ENCODE measurements at places on chromosomes 4 and X.
A peak's percentile ranks its signal among the peaks of the same experiment; 100 is the strongest.

GRCh38 chr4:1489639-1489995 is 83.4 kb upstream of the NKX1-1 start:
- no peak for DNase-seq

DNA sequence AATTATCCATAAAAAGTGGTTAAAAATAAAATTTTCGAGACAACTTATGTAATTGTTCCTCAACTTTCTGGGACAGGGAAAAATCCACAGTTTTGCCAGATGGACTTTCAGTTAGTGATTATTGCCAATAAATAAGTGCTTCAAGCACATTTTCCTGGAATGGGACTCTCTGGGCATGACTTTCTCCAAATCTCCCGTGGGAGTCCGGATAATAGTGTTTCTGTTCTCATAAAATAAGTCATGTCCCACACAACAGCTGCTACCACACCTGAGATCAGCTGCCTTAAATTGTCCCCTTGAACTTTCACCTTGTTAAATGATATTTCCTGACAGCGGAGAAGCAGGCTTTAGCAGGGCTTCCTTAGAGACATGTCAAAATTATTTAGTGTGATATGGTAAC is 133.4 kb upstream of the NAP1L5 start:
- DNase-seq, result no peak

DNA sequence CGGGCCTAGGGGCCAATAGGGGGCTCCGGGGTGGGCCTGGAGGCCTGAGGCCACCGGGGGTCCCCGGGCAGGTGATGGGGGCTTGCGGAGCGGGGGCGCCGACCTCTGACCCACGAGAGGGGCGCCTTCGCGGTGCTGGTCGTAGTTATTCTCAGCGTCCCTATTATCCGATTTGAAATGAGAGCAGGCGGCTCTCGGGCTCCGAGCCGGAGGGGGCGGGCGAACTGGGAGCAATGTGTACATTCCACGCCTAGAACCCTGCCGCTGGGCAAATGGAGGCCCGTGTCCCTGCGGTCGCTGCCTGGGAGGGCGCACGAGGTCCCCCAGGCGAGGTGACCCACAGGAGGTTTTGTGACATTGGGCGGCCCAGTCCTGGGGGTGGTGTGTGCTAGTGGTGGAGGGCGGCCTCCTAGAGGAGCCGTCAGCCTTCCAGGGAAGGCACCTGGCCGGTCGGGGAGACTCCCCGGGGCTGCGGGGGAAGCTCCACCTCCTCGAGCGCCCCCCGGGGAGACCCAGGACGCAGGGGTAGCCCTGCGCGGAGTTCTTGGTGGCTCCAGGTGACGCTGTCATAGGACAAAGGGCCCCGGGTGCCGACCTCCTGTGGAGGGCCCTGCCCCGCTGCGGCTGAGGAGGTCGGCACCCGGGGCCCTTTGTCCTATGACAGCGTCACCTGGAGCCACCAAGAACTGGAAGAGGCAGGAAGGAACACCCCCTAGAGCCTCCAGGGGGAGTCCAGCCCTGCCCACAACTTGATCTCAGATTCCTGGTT is 102.6 kb upstream of the PRKX start:
- DNase-seq, result peak; percentile 24

DNA sequence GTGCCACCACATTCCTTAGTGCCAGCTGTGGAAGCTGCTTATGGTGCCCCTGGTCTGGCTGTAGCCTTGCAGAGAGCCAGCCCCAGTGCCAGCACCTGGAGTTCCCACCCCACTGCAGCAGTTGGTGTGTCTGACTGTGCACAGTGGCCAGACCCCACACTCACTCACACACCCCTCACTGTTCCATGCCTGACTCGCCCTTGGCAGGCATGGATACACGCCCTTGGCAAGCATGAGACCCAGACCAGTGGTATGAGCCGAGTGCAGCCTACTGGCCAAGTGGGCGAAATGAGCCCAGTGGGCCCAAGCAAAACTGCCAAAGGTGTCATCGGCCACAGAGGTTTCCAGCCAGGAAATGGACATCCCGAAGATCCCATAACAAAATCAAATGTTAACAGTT is 27.4 kb downstream of the NAA11 start:
- no peak for DNase-seq

DNA sequence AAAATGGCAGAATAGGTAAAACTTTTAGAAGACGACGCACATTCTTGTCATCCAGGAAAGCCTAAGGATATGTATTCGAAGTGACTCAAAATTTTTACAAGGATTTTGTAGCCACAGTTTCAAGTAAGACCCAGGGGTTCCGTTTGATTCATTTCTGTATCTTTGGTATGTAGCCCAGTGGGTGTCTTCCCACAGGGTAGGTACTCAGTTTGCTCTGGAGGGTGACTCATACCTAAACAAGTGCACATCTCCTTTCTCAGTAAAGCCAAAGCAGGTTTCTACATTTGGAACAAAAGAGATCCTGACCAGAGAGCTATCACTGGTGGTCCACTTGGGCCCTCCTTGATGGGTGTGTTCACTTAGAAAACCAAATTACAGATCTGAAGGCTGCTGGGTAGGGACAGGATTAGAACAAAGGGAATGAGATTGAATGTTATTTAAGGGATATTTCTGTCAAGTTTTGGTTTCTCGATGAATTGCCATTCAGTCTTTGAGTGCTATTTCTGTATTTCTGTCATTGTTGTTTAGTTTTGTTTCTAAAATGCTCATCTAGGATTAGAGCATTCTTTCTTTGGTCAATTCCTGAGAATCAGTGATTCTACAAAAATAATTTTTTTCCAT is 56.1 kb downstream of the PLS3 start:
- no peak for DNase-seq

GRCh38 chrX:153888344-153888743 is 2.4 kb upstream of the L1CAM start:
- DNase-seq, result no peak

DNA sequence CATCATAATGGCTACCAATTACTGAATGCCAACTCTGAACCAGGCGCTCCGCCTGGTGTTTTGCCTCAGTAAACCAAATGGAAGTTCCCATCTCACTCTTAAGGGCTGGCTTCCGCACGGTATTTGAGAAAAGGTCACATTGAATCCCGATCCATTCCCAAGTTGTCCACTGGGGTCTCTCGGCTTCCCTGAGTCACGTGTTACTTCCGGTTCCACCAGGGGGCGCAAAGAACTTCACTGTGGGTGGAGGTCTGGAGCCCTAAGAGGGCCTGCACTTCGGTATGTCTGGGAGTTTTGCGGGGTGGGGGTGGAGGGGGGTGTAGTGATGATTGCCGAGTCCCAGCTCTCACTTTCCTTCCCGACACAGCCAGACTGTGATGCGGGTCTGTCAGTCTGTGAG is 13.4 kb upstream of the NHS start:
- no peak for DNase-seq

GRCh38 chr4:5746829-5747737 is 36.1 kb downstream of the EVC start:
- no peak for DNase-seq

DNA sequence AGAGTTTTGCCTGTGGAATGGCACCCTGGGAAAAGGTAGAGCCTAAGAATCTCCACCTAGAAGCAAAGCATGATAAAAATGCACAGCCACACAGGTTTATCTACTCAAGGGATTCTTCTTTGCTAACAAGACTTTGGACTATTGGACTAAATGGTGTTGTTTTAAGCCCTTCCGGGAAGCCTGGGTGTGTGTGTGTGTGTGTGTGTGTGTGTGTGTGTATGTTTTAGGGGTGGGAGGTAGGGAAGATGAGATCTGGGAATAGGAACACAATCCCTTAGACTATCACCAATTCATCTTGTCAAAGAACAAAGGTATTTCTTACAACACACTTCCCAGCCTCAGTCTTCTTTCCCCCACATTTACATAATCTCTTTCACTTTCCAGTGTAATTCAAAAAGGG is 327.5 kb upstream of the FGF16 start:
- no peak for DNase-seq

DNA sequence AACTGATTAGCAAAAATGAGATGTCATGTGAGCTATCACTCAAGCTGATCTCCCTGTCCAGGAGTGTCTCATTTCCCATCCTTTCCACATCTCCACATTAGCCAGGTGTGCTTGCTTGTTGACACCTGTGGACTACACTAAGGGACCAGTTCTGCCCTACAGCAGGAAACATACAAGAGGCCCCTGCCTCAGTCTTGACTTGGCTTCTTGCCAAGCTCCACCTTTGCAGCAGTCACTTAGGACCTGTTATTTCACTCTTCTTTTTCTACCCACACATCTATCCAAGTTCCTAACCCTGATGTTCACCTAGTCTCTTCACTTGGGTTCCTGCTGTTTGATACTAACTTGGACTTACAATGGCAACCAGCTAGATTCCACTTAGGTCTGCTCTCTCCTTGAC is 13.2 kb downstream of the FRMD7 start:
- DNase-seq, result peak; percentile 25

- DNase-seq, result no peak
Observed at GRCh38 chr4:119873132-119873531, 193.5 kb downstream of the MAD2L1 start.

GRCh38 chr4:156420623-156421022 is 467.0 kb upstream of the CTSO start:
- DNase-seq, result no peak

DNA sequence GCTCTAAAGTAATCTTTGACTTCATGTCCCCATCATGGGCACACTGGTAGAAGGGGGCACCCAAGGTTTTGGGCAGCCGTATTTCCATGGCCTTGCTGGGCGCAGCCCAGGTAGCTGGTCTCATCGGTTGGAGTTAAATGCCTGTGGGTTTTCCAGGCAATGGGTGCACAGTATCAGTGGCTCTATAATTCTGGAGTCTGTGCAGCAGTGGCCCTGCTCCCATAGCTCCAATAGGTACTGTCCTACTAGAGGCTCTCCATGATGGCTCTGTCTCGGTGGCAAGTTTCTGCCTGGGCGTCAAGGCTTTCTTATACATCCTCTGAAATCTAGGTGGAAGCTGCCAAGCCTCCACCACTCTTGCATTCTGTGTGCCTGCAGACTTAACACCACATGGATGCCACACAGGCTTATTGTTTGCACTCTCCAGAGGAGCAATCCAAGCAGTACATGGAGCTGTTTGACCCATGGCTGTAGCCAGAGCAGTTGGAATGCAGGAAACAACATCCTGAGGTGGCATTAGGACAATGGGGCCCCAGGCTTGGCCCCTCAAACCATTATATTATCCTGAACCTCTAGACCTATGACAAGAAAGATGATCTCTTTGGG is 60.5 kb upstream of the UGT8 start:
- no peak for DNase-seq

DNA sequence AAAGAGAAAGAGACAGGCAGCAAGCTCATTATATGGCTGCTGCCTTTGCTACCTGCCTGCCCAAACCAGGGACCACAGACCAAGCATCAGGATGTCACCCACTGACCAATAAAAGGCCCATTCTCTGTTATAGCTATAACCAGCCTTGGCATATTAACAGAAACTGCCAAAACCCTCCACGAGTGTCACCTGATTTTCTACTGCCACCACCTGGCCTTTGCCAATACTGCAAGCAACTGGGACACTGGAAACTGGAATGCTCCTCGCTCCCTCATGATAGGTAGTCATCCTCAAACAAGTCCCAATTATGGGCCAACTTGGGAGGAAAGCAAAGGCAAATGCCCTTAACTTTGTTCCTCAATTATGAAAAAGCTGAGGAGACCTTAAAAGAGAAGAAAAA is 76.0 kb downstream of the SPIN4 start:
- no peak for DNase-seq

GRCh38 chrX:136115904-136116297 is 31.4 kb upstream of the FHL1 start:
- no peak for DNase-seq

- DNase-seq, result no peak
Observed at GRCh38 chr4:30832639-30833038, 112.5 kb downstream of the PCDH7 start.

DNA sequence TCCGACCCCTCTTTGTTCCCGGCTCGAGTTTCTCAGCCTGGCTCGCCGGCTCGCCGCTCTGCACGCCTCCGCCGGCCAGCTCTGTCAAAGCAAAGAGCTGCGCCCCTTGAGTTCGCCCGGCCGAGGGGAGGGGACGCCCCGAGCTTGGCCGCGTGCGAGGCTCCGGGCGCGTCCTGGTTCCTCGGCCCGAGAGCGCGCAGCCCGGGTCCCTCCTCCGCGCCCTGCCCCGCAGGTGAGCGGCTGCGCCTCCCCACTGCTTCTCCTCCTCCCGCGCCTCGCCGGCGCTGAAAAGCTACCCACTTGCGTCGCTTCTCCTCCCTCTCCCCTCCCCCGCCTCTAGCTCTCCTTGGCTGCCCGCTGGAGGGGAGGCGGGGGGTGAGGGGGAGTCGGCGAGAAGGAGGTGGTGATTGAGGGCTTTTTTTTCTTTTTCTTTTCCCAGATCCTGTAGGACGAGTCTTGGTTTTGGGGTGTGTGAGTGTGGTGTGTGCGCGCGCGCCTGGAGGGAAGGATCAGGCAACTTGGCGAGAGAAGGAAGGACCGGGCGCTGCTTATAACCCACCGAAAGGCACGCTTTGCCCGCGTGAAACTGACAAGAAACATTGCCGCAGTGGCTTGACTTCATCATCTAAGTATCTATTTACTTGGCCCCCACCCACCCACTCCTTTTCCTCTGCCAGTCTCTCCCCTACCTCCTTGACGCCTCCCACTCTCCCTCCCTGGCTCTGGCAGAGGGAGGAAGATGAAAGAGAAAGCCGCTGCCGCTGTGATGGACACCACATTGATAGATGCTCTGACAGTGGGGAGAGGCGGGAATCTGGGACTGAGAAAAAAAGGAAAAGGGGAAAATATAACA is at the start of gene LEF1:
Gene LEF1 (minus strand): TSS at position 262 of the 853 bp plus-strand sequence. CDS start 1,165 bp downstream, outside the sequence.
- peak; percentile 39 for DNase-seq

- DNase-seq, result no peak
Observed at GRCh38 chr4:20178902-20179576, 72.7 kb upstream of the SLIT2 start.

- DNase-seq, result no peak
Observed at GRCh38 chr4:148793221-148793620, 351.0 kb upstream of the NR3C2 start.

GRCh38 chrX:16185725-16186136 is 18.4 kb downstream of the MAGEB17 start:
- no peak for DNase-seq

DNA sequence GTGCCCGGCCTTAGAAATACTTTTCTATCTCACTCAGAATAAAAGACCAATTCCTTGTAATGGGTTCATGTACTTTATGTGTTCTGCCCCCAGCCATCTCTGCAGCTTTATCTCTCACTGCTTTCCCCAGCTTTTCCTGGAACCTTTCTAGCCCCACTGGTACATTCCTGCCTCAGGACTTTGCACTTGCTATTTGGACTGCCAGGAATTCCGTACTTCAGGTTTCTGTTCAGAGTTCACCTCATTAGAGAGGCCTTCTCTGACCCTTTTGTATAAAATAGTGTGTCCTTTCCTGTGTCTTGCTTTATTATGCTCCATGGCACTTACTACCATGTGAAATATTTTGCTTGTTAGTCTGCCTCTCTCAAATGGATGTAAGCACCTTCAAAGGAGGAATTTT is 112.5 kb downstream of the PDLIM5 start:
- DNase-seq, result no peak

- DNase-seq, result no peak
Observed at GRCh38 chr4:81747242-81747930, 275.7 kb upstream of the RASGEF1B start.

GRCh38 chr4:180727478-180727877 is 1515.7 kb upstream of the TENM3 start:
- DNase-seq, result no peak

- DNase-seq, result no peak
Observed at GRCh38 chrX:37781814-37782213, 2.0 kb downstream of the CYBB start.
